Aorta (tissue), 5 donors: ENCODE measurements at places on chromosomes 7 and 10. TPM values are rescaled to one million over a fixed set of nuclear protein-coding genes. Genes with fewer than 3 reads are reported as not detected.
A peak's percentile ranks its signal among the peaks of the same experiment; 100 is the strongest.

DNA sequence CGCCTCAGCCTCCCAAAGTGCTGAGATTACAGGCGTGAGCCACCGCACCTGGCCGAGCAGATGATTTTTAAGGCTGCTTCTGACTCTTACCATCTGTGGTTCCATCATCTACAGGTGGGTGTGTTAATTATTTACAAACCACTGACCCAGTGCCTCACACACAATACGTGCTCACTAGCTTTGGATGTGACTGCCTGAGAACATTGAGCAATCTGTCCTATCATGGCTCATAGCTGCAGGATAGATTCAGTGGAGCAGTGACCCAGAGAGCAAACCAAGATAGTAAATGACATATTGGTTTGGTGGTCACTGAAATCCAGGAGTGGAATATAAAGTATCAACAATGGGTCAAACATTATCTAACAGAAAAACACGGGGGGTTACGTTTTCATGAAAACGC is 24.1 kb downstream of the GPAM start:
- no peaks in the 10 kb centered on the region for H3K4me1 ChIP-seq
- no peak for DNase-seq
- peaks cover 21% of the 10 kb centered on the region for H3K36me3 ChIP-seq

DNA sequence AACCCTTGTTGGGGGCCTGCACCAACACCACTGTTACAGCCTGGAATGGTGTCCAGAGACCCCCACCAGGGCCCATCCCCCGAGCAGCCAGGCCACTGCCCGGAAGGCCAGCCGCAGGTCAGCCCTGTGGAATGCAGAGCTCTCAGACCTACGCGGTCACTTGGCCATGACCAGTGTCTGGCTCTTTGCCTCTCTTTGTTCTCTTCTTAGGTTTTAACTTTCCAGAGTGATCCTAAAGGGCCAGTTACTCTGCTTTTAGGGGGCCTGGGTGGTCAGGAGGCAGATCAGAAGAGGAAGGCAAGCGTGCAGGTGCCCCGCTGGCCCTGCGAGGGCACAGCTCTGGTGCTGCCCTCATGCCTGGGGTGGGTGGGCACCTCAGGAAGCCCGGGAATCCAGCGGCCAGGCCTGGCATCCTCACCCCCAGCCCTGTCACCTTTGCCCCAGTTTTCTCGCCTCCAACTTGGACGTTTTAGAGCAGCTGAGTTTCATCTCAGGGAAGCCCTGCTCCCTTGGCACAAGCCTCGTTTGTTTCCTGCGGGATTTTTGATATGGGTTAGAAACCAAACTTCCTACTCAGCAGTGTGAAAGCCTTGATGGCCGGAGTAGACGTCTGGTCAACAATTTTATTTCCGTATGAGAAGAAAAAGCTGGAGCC is 62.5 kb upstream of the CHST15 start:
- H3K27me3 ChIP-seq: no peaks in the 10 kb centered on the region
- peak overlapping the region; percentile 92 for H3K27ac ChIP-seq
- no peaks in the 10 kb centered on the region for H3K4me1 ChIP-seq

- no peak for DNase-seq
- no peaks in the 10 kb centered on the region for H3K4me1 ChIP-seq
- H3K27me3 ChIP-seq: no peaks in the 10 kb centered on the region
These were observed 121.8 kb upstream of the CAV2 start for GRCh38 chr7:116377721-116378120.

GRCh38 chr10:61801484-61801883 is 100.0 kb upstream of the ARID5B start:
- no peak overlapping the region for H3K27ac ChIP-seq
- H3K36me3 ChIP-seq: no peaks in the 10 kb centered on the region
- H3K4me1 ChIP-seq: peaks cover 3% of the 10 kb centered on the region
- H3K4me3 ChIP-seq: no peak overlapping the region

- H3K4me1 ChIP-seq: no peaks in the 10 kb centered on the region
- DNase-seq: no peak
- no peak overlapping the region for H3K4me3 ChIP-seq
These were observed 34.3 kb upstream of the WNT16 start for GRCh38 chr7:121294448-121294992.

DNA sequence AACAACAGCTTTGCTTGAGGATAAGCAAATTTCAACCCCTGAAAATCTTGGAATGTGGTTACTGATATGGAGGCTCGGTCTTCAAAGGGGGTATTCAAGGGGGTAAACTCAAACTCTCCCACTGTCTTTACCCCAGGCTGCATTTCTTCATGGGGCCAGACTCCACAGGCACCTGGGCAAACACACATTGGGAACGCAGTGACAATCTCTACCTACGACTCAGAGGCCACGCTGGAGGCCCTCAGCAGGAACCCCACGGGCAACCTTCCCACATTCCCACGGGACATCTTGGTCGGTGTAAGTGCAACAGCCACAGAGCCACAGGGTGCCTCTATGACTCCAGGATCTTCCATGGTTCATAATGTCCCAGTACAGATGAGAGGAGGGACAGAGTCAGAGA is 2.2 kb upstream of the INSIG1 start:
- no peak for DNase-seq
- H3K4me3 ChIP-seq: no peak overlapping the region
- H3K27ac ChIP-seq: no peak overlapping the region
- H3K36me3 ChIP-seq: no peaks in the 10 kb centered on the region

Gene ASB10
- total RNA-seq: not detected

- no peaks in the 10 kb centered on the region for H3K27me3 ChIP-seq
- no peaks in the 10 kb centered on the region for H3K4me1 ChIP-seq
- H3K4me3 ChIP-seq: no peak overlapping the region
- no peak overlapping the region for H3K27ac ChIP-seq
These were observed 43.2 kb downstream of the SRRM3 start for GRCh38 chr7:76244781-76245391.

- no peak overlapping the region for H3K27ac ChIP-seq
- no peaks in the 10 kb centered on the region for H3K36me3 ChIP-seq
- no peak overlapping the region for H3K4me3 ChIP-seq
- peaks cover 2% of the 10 kb centered on the region for H3K27me3 ChIP-seq
- no peaks in the 10 kb centered on the region for H3K4me1 ChIP-seq
These were observed 90.2 kb upstream of the RAB18 start for GRCh38 chr10:27413831-27414348.

GRCh38 chr10:32988604-32989003 is 30.6 kb upstream of the ITGB1 start:
- DNase-seq: no peak
- peaks cover 2% of the 10 kb centered on the region for H3K4me1 ChIP-seq
- no peaks in the 10 kb centered on the region for H3K27me3 ChIP-seq
- no peaks in the 10 kb centered on the region for H3K36me3 ChIP-seq

DNA sequence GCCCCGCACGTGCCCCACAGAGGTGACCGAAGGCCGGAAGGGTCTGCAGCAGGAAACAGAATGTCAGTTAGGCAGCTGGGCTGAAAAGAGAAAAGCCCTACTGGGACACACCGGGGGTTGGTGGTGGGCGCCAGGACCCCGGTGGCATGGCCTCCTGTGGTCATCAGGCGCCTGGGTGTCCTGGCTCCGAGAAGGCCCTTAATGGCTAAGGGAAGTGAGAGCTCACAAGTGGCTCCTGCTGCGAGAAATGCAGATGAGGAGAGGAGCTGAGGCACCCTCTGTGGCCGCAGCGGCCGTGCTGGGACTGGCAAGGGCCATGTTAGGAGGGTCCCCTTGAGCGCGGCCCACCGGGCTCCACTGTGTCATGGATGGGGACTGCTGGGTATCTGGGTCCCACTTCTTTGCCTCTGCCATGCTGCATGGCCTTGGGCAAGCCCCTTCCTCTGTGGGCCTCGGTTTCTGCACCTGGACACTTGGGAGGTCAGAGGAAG is 79.2 kb upstream of the GNA12 start:
- H3K4me1 ChIP-seq: no peaks in the 10 kb centered on the region
- H3K27me3 ChIP-seq: no peaks in the 10 kb centered on the region
- no peaks in the 10 kb centered on the region for H3K36me3 ChIP-seq
- DNase-seq: no peak

- no peaks in the 10 kb centered on the region for H3K36me3 ChIP-seq
- H3K4me1 ChIP-seq: no peaks in the 10 kb centered on the region
- H3K4me3 ChIP-seq: no peak overlapping the region
- H3K27ac ChIP-seq: no peak overlapping the region
- no peak for DNase-seq
These were observed 323.1 kb downstream of the TNS3 start for GRCh38 chr7:47258798-47259197.

DNA sequence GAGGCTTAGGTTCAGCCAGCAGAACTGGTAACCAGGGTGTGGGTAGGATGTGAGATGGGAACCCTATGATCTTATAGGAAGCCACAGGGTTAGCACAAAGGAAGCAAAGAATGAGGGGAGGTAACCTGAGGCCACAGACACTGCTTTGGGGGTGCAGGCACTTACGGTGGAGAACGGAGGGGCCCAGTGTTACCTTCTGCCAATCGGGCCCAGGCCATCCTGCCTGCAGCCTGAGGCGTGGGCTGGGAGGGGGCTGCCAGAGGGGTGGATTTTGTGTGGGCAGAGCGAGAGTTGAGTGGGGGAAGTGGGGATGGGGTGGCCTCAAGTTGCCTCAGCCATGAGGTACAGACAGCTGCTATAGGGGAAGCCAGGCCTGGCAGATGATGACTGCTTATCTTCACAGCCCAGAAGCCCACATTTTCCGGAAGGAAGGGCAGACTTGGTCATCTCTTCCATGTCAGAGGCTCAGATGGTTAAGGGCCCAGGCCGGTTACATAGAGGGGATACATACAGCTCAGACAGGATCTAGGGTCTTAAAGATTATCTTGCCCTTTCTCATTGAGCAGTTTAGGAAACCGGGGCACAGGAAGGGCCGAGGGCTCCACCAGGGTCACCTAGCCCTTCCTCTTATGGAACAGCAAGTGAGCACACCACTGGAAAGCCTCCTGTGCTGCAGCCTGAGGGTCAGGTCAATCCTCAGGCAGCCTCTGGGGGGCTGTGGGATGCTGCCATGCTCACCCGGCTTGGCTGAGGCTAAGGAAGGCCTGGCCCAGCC is 24.4 kb upstream of the VSIR start:
- no peaks in the 10 kb centered on the region for H3K36me3 ChIP-seq
- no peak overlapping the region for H3K4me3 ChIP-seq
- no peaks in the 10 kb centered on the region for H3K4me1 ChIP-seq
- no peaks in the 10 kb centered on the region for H3K27me3 ChIP-seq

GRCh38 chr10:62900829-62901571 is 84.8 kb upstream of the EGR2 start:
- H3K27ac ChIP-seq: no peak overlapping the region
- no peaks in the 10 kb centered on the region for H3K27me3 ChIP-seq
- no peaks in the 10 kb centered on the region for H3K4me1 ChIP-seq
- DNase-seq: no peak

- H3K4me3 ChIP-seq: no peak overlapping the region
- no peak for DNase-seq
- H3K27ac ChIP-seq: no peak overlapping the region
- H3K4me1 ChIP-seq: no peaks in the 10 kb centered on the region
These were observed 12.7 kb upstream of the EFCAB10 start for GRCh38 chr7:105594034-105594433.

DNA sequence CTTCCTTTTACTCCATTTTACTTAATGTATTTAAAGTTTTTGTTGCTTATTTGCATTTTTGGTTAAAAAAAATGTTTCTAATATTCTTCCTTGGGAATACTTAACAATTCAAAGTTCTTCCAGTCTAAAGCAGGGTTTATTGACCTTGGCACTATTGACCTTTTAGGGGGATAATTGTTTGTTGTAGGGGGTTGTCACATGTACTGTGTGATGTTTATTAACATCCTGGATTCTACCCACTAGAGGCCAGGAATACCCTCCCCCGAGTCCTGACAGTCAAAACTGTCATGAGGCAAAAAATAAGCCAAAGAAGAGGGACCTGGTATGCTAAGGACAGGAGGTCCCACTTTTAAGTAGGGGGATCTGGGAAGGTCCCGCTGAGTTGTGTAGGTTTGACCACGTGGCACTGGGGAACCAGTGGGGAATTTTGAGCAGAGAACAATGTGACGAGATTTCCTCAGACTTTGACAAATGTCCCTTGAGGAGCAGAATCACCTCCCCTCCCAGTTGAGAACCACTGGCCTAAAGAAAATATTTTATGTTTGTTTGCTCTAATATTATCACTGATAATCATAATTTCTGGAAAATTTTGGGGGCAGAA is 178.3 kb upstream of the PRR15 start:
- H3K4me3 ChIP-seq: no peak overlapping the region
- H3K36me3 ChIP-seq: no peaks in the 10 kb centered on the region
- H3K27ac ChIP-seq: no peak overlapping the region
- no peaks in the 10 kb centered on the region for H3K4me1 ChIP-seq
- DNase-seq: no peak

- H3K4me1 ChIP-seq: no peaks in the 10 kb centered on the region
- no peak overlapping the region for H3K27ac ChIP-seq
- H3K27me3 ChIP-seq: no peaks in the 10 kb centered on the region
- H3K4me3 ChIP-seq: no peak overlapping the region
- no peak for DNase-seq
- H3K36me3 ChIP-seq: no peaks in the 10 kb centered on the region
These were observed 160.1 kb downstream of the COL28A1 start for GRCh38 chr7:7375538-7375937.

Gene SEC61G
- total RNA-seq: 109 TPM

Gene TRPV5
- not detected for total RNA-seq

Gene BLVRA
- 61.0 TPM for total RNA-seq
